ENCODE measurements at places on chromosomes 11 and 22.

DNA sequence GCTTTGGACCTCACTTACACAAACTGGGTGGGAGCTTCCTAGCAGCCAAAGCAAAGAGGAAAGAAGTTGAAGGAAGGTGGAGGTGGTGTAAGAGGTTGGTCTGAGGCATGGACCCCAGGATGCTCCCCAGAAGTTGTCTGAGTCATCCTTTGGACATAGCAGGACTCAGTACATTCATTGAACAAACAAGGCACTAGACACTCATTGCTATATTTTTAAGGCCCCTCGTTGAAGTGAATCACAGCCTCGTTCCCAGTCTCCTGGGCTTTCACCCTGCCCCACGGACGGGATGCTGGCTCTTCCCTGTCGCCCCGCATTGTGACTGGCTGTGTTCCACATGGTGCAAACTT, 95.9 kb upstream of the FGF3 start:
- DNase-seq, result no peak

DNA sequence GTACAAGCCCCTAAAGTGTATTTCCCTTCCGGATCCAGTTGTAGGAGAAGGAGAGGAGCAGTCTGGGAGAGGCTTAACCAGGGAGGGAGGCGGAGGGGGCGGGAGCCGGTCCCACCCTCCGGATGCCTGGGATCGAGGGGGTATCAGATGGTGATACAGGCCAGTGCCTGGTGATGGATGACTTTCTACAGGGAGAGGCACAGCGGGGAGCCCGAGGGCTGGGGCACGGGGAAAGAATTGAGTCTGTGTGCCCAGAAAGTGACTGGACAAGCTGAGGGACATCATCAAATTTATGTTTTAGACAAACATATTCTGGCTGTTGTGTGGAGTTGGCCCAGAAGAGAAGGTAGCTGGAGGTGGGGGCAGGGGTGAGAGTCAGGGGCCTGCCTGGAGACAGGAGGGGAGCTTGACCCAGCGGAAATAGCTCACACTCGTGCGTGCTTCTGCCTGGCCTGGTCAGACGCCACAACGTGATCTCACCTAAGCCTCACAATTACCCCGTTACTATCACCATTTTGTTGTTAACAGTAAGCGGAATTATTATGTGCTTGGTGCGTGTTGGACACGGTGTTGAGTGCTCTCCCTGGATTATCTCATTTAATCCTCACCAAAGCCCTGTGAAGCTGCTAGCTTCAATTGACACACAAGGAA, 42.4 kb downstream of the AMPD3 start:
- DNase-seq, result no peak

- DNase-seq, result no peak
These were observed 32.7 kb downstream of the PRDM10 start for GRCh38 chr11:129969920-129970319.

DNA sequence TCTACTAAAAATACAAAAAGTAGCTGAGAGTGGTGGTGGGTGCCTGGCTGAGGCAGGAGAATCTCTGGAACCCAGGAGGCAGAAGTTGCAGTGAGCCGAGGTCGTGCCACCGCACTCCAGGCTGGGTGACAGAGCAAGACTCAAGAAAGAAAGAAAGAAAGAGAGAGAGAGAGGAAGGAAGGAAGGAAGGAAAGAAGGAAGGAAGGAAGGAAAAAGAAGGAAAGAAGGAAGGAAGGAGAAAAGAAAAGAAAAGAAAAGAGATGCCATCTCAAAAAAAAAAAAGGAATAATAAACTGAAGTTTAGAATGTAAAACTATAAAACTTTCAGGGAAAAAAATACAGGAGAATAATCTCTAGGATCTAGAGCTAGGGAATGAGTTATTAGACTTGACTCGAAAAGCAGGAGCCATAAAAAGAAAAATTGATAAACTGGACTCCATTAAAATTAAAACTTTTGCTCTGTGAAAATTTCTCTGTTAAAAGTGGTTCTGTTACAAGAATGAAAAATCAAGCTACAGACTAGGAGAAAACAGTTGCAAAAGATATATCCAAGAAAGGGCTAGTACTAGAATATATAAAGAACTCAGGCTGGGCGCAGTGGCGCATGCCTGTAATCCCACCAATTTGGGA, 13.4 kb upstream of the SEPTIN5 start:
- no peak for DNase-seq

- DNase-seq, result no peak
These were observed 255.2 kb downstream of the BUD13 start for GRCh38 chr11:116517584-116517983.

DNA sequence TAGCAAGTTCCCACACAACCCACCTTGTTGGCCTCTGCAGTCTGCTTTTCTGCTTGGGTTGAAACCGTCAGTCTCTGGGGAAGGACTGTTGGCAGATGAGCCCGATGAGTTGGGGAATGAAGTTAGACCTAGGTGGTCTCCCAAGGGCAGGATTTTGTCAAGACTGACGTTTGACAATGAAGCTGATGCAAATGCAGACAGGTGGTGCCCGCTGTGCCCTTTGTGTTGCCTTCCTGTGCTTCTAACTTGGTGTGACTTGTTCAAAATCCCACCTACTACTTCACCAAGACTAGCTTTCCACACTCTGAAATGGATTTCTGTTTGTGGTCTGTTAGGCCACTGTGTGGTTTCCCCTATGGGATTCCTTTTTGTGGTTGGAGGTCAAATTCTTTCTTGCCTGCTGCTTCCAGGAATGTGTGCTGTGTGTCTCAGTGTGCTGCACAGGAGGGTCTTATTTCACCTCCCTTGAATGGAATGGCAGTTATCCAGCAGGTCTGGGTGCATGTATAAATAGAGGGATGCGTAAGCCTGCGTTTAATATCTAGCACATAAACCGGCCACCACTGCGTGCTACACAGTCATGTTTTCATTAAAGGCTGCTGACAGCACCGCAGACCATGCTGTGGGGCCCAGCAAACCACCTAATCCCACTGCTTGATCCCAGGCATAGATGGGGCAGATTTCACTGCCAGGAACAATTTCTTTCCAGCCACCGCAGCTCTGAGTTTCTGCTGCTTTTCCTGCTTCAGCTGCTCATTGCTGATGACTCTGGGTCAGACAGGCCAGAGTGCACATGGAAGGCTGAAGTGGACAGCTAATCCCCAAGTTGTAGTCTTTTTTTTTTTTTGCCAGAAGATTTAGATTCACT, 44.8 kb downstream of the ADAMTS8 start:
- DNase-seq, result no peak

All from NCI-H1105 treated with DMSO at 0.1 percent for 48 hours (cell line).